CD4-positive, alpha-beta T cell treated with Interleukin-12 subunit alpha and Interleukin-12 subunit beta, for 1 hour (primary cell): ENCODE measurements at places on chromosomes 3 and 15.

DNA sequence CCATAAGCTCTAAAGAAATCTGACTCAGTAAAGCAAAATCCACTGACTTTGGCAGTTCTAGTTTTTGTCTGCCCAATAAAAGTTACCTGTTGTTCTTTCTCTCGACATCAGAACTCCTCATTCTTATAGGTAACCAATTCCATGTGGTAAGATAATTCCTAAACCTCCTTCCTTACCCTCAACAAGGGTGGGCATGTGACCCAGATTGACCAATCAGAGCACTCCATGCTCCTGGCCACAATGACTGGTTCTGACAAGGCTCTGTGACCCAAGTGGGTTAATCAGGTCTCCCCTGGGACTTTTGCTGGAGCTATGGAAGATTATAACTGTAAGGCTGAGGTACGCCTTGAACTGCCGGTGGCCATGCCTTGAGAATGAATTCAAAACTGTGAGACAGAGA lies 31.7 kb downstream of the LINS1 start:
- no peak for DNase-seq

- no peak for DNase-seq
Measured at GRCh38 chr15:78841891-78842290, 30.6 kb upstream of the ADAMTS7 start.

GRCh38 chr3:187594272-187594671 lies 75.9 kb downstream of the SST start:
- DNase-seq = no peak

- no peak for DNase-seq
Measured at GRCh38 chr3:45145681-45146614, at the start of gene CDCP1. Gene CDCP1 (minus strand): TSS chr3:45146378. CDS start chr3:45146287, 91 bp downstream.

- DNase-seq = no peak
Measured at GRCh38 chr15:45185069-45185779, 2.5 kb downstream of the SHF start.

DNA sequence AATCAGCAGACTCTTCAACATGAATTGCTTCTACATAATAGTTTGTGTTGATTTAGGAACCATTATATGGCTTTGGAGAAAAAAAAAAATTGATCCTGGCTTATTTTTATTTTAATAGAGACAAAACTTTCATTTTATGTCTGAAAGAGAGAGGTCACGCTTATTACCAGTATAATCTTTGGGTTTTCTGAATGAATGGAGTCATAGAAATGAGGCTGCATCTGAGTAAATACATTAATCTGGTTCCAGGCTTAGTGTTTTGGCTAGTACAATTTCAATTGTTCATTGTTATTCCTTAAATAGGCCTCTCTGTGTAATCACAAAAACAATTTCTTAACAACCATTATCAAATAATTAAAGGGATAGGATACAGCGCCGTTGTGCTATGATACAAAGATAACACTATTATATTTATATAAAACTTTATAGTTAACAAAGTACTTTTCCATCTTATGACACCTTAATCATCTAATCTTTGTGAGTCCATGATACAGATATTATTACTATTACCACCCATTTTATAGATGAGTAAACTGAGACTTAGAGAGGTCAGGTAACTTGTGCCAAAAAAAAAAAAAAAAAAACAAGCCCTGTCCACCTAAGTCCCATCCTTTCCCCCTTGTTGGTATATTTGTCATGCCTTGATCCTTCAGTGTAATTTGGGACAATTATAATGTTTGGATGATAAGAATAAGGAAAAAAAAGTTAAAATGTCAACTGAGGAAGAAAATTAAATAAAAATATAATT lies 41.8 kb upstream of the GOLM2 start:
- no peak for DNase-seq

- no peak for DNase-seq
Measured at GRCh38 chr3:39327053-39327745, 2.3 kb upstream of the CCR8 start.

DNA sequence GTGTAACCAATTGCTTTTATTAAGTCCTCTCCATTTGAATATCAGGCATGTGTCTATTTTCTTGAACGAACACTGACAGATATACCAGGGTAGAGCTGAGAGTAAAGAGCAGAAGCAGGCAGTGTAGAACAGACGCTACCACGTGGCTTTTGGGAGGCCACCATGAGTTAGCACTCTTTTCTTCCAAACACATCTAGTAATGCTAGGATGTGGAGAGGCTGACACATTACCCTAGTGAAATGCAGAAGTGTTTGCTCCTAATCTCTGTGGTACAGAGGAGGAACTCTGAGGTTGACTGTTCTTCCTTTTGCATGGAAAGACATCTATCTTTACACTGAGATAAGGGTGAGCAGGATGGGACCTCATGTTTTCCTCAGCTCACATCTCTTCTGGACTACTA lies 216.3 kb downstream of the SATB1 start:
- peak; percentile 4 for DNase-seq

DNA sequence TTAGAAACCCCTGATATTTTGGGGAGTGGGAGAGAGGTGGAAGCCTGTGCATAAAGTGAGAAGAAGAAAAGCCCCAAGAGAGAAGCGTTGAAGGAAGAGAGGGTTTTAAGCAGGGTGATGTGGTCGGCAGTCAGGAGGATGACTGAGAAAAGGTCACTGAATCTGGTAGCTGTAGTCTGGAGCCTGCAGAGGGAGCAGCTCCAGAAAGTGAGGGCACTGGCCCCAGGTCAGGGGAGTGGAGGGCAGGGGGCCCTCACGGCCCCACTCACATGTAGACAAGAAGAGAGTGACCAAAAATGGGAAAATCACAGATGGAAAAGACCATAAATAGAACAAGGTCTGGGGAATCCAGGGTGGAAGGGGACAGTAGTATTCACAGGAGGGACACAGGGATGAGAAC lies 105.5 kb downstream of the RYK start:
- no peak for DNase-seq

GRCh38 chr3:25400587-25400986 lies 27.5 kb upstream of the RARB start:
- DNase-seq = no peak

DNA sequence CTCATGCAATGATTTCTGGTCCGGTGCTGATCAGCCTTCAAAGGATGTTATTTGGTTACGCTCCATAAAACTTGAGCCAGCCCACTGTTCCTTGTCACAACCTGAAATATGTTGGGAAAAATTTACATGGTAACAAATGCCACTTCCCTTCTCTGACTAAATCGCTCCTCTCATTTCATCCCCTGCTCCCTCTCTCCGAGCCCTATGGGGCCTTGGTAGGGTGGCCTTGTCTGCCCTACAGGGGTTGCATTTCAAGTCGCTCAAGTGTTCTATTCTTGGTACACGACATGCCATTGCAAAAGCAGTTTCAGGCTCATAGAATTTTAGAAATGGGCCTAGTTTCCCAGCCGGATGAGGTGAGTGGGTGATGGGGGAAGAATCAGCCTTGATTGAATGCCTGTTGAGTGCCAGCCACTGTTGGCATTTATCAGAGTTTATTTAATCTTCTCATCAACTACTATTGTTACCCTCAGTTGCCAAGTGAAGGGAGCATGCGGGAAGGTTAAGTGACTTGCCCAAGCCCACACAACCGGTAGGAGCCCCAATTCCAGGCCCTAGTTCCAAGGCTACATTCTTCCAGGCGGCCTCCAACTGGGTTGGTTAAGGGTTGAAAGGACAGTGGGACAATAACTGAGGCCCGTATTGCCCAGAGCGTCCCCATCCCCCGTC lies 961 bp upstream of the ABHD2 start:
- DNase-seq = no peak

DNA sequence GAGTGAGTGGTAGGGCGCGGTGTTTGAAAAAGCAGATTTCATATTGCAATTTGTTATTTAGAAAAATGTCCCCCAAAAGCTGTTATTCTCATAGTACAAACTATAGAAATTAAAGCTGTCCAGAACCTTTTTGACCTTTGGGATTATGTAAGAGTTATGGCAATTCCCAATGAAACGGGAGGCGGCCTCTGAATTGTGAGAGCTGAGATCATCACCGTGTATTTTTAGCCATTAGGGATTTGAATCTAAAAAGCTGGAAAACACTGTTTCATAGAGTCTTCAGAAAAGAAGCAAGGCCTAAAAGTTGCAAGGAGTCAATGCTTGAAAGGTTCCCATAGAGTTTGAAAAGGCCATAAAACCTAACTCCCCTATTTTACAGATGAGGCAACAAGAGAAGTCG lies 38.6 kb upstream of the SLC25A26 start:
- DNase-seq = no peak
